ENCODE measurements at places on chromosomes 7 and 10. TPM values are rescaled to one million over a fixed set of nuclear protein-coding genes. Genes with fewer than 3 reads are reported as not detected.

Gene CACNB2
- 0.62 TPM for total RNA-seq

Gene MBL2
- total RNA-seq = not detected

GRCh38 chr7:155701972-155702544 is 57.6 kb downstream of the RBM33 start:
- DNase-seq = no peak

Gene RBP4
- 0.56 TPM for total RNA-seq

DNA sequence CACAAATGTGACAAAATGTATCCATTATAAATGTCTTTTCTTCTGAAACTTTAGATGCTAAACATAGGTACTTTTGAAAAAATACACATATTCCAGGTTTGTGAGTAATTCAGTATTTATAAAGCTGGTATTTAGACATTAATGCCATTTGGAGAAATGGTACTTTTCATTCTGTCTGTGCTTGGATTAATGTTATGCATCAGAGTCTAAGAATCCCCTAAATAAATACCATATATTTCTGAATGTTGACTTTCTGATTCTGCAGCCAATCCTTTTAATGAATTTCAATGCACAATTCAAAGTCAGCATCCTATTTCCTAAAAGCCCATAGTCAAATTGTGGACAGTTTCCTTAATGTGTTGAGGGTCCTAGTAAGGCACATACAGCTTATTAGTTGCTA is 145.0 kb downstream of the DKK1 start:
- no peak for DNase-seq

- no peak for DNase-seq
Observed at GRCh38 chr10:75514830-75515229, 83.4 kb downstream of the LRMDA start.

Gene SPDYE5
- not detected for total RNA-seq

GRCh38 chr7:143046426-143046851 is 5.7 kb upstream of the OR6V1 start:
- DNase-seq = no peak

- DNase-seq = no peak
Observed at GRCh38 chr10:72170733-72171132, 45.1 kb upstream of the ANAPC16 start.

DNA sequence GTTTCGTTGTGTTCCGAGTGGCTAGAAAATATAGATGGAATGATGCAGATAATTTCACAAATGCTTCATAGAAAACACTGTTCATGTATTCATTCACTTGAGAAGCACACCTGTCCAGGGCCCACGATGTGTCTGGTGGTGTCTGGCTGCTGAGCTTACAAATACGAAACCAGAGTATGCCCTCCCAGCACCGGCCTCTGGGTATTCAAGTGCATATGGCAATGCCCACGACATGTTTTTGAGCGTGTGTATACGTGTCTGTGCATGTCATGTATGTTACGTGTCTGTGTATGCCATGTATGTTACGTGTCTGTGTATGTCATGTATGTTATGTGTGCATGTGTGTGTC is 37.9 kb downstream of the IL2RA start:
- no peak for DNase-seq

DNA sequence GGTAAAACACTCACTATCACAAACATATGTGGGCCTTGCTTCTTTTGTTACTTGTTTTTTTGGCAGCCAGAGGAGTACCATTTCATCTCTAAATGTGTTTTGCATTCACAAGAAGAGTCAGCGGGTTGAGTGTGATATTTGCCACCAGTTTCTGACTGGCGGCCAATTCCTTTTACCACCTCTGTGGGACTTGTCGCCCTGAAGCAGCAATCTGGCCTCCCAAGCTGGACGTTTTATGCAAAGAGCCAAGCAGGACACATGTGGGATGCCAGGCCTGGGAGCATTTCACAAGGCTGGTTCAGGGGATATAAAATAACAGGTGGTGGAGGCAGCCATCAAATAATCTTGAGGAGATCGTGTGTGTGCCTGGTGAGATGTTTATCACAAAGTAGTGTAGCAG is 61.8 kb upstream of the TRIL start:
- no peak for DNase-seq

- peak; percentile 10 for DNase-seq
Observed at GRCh38 chr10:33612551-33612950, 278.1 kb upstream of the NRP1 start.

DNA sequence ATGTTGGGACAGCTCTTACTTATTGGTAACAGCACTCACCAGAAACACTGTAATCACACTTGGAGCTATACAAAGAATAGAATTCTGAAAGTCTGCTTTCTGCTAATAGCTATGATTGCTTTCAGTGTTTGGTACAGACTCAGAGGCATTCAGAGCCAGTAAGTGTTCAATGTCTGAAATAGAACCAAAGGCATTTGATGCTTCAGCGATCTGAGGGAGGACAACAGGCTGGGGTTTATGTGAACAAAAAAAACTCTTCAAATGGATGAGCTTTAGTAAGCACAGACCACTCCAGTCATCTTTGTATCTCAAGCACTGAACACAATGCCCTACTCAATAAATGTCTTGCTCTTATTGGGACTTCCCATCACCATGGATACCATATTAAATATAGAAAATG is 322.8 kb upstream of the GRM3 start:
- no peak for DNase-seq

DNA sequence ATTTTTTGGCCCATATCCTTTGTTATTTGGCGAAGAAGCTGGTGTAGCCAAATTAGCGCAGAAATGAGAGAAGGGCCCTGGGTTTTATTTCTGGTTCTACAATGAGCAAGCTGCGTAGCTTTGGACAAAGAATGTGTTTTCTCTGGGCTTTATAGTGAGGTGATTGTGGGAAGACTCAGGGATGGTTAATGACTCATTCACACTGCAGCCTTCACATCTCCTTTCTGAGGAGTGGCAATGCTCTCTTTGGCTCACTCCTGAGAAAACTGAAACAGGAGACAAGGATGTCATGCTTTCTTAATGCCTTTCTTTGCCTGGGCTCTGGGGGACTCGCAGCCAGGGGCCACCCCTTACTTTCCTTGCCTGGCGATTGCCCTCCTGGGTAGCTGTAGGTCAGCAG is 271.0 kb upstream of the PODXL start:
- DNase-seq = no peak

GRCh38 chr10:98262571-98262970 is 5.4 kb downstream of the LOXL4 start:
- peak; percentile 49 for DNase-seq

Gene CXCL12
- total RNA-seq = 0.06 TPM

Gene DMBT1
- not detected for total RNA-seq

Gene KCNIP2
- not detected for total RNA-seq

GRCh38 chr10:68251625-68252495 is 19.9 kb upstream of the ATOH7 start:
- no peak for DNase-seq

Gene SEPTIN14
- total RNA-seq = not detected

Gene ARL5B
- total RNA-seq = 5.4 TPM

DNA sequence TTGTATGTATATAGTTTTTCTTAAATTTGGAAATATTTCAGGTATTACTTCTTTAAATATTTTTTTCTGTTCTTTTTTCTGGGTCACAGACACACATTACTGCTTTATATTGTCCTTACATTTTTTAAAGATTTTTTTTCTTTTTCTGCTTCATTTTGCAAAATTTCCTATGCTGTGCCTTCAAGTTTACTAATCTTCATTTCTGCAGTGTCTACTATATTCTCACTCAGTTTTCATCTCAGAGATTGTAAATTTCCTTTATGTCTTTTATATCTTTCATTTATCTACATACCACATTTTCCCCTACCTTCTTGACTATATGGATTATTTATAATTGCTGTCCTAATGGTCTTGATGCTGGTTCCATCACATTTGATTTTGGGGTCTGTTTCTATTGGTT is 210.5 kb downstream of the SLC25A13 start:
- no peak for DNase-seq

- no peak for DNase-seq
Observed at GRCh38 chr10:99828464-99828863, 46.0 kb downstream of the ABCC2 start.

Gene CEP55
- 69.9 TPM for total RNA-seq

Gene NPC1L1
- total RNA-seq = not detected

- DNase-seq = peak; percentile 24
Observed at GRCh38 chr10:113663142-113663541, 699 bp downstream of the NRAP start.

- no peak for DNase-seq
Observed at GRCh38 chr7:1681581-1681980, 11.5 kb downstream of the ELFN1 start.

DNA sequence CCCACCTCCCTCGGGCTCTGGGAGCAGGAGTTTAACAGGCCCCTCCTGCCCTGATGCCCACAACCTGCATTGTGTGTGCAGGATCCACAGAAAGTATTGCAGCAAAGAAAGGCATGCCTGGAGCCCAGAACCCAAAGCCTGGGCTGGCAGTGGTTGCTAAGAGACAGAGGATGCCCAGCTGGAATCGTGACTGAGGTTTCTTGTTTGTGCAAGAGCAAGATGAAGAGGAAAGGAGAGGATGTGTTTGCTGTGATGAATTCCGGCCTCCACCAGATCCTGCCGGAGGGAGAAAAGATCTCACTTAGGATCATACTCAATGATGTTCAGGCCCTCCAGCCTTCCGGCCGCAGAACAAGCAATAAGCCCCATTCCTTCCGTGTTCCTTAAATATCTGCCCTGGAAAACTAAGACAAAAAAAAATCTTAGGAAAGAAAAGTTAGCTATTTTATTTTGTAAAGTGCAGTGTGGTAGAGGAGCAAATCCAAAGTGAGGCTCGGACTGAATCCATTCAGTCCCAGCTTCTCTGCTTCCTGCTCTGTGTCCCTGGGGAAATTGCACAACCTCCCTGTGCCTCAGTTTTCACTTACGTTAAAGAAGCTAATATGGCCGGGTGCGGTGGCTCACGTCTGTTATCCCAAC is 57.1 kb downstream of the SLIT1 start:
- no peak for DNase-seq

Gene OPN4
- total RNA-seq = 0.02 TPM

DNA sequence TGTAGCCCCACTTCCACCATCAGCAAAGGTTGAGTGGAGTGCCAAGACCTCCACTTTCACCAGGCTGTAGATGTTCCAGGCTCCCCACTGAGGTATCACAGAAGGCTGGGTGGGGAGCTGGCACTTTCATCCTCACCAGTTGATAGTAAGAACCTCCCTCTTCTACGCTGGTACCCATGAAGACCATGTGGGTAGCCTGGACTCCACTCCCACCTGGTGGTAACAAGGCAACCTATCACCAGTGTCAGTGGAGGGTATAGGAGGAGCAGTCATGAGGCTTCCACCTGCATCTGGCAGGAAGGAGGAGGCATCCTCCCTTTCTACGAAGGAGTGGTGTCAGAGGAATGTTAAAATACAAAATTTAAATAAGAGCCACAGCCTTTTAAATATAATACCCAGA is 4.4 kb downstream of the SMIM30 start:
- peak; percentile 9 for DNase-seq

DNA sequence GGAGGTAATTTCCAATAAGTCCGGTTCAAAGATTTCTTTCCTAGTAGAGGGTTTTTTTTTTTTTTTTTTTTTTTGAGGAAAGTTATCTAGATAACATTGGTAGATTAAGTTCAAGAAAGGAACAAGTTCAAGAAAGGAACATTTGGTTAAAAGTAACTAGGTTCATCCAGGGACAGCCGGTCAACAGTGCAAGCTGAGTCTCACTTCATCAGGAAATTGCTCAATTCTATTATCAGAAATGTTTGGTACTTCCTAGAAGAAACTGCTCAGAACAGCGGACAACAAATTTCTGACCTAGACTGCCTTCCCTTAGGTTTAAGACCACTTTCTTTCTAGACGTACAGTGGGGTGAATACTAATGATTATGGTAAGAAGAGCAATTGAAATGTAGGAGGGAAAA is 3.7 kb upstream of the IL2RA start:
- no peak for DNase-seq

- peak; percentile 85 for DNase-seq
Observed at GRCh38 chr7:129829737-129830631, 122.8 kb downstream of the UBE2H start.

DNA sequence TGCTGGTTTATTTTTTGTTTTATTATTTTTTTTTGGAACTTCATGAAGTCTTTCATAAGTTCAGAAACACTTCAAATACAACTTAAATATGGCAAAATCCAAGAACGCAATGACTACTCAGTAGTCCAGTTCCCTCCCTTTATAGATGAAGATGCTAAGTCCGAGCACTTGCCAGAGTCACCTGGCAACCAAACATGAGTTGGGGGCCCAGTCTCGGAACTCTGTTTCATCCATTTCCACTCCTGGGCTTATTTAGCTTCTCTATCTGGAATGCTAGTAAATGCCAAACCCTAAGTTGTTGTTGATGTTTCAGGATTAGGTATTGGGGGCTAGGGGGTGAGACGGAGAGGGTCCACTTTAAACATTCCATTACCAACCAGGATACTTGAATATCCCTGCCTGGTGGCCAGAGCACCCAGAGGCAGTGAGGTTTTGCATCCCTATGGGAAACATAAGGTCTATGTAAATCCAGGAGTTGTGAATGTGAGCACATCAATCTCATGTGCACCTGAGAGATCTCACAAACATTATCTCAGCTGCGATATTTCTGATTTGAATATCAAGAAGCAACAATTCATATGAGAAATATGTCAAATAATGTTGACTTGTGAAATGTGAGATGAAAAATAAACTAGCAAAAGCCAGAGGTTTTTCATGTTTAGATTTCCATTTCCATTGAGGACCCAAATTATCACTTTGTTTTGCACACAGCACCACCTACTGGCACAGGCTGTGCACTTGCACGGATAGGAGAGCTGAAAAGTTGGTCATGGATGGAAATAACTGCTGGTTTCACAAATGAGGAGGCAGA is 129.3 kb downstream of the PKD1L1 start:
- DNase-seq = peak; percentile 92

DNA sequence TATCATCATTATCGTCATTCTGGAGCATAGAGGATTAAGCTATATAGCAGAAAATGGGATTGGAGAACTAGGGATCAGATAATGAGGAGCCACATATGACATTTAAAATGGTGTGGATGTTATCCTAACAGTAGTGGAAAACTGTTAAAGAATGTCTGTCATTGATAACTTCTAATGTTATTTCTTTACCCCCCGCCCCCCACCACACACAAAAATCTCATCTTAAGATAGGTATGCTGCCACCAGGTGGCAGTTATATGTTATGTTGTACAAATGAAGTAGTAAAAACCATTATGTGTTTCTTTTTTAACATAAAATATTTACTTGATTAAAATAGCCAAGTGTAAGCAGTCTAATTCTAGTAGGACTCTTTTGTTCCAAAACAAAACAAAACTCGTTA is 13.0 kb downstream of the AKAP9 start:
- DNase-seq = peak; percentile 19

GRCh38 chr7:22730921-22731654 is 4.1 kb downstream of the IL6 start:
- DNase-seq = peak; percentile 98

DNA sequence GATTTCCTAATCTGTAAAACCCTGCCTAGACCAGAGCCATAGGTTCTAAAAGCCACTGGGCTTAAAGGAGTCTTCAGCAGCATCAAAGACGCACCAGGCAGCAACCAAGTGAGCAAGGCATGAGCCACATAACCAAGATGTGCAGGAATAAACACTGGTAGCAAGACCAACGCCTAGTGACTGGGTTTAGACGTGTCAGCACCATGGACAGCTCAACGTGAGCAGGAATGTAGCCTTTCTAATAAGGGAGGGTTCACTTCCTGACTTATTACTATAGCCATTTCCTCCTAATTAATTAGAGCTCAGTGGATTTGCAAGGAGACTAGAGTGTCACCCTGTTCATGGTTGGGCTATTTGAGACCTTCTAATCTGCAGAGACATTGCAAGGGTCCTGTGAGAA is 223.7 kb downstream of the LHFPL3 start:
- peak; percentile 15 for DNase-seq

GRCh38 chr10:116385994-116386809 is 41.4 kb upstream of the PNLIPRP3 start:
- peak; percentile 31 for DNase-seq

GRCh38 chr7:10860516-10860915 is 113.2 kb upstream of the PHF14 start:
- no peak for DNase-seq

Data from H4 (cell line).